Cardiac ventricle fibroblast (primary cell): ENCODE measurements at places on chromosomes 12 and 14. TPM values are rescaled to one million over a fixed set of nuclear protein-coding genes. Genes with fewer than 3 reads are reported as not detected.

The LRP1-AS gene
- total RNA-seq, result not detected in 2 replicates

The VWF gene
- 14.3 and 16.6 TPM in 2 replicates for total RNA-seq

The KRT75 gene
- not detected in 2 replicates for total RNA-seq

The RPS6KL1 gene
- total RNA-seq, result 4.4 TPM in 1 of 2 replicates, not detected in the other

The HNF1A gene
- not detected in 2 replicates for total RNA-seq

The SLC8A3 gene
- not detected in 2 replicates for total RNA-seq

The TEAD4 gene
- total RNA-seq, result 9.7 and 15.5 TPM in 2 replicates

The TNS2 gene
- total RNA-seq, result 92.5 and 97.3 TPM in 2 replicates

The ARF3 gene
- 45.7 and 82.1 TPM in 2 replicates for total RNA-seq

The MANSC4 gene
- not detected in 2 replicates for total RNA-seq

The SAMD15 gene
- total RNA-seq, result 1.6 and 2.2 TPM in 2 replicates

The FBRSL1 gene
- total RNA-seq, result 7.7 and 11.2 TPM in 2 replicates

The BCL2L2 gene
- total RNA-seq, result 10.2 and 11.8 TPM in 2 replicates

The TAS2R46 gene
- total RNA-seq, result 1.5 TPM in 1 of 2 replicates, not detected in the other

The KITLG gene
- total RNA-seq, result 11.4 and 13.8 TPM in 2 replicates

The TBX3 gene
- 6.5 and 7.4 TPM in 2 replicates for total RNA-seq

The MMP19 gene
- 36.8 and 37.2 TPM in 2 replicates for total RNA-seq

The LRRK2 gene
- 4.9 and 5.8 TPM in 2 replicates for total RNA-seq

The RNFT2 gene
- total RNA-seq, result 0.78 and 3.2 TPM in 2 replicates

The HPD gene
- 15.6 and 20.1 TPM in 2 replicates for total RNA-seq

The LRRIQ1 gene
- total RNA-seq, result not detected in 2 replicates

The MEG3 gene
- 35.4 and 39.1 TPM in 2 replicates for total RNA-seq

The SLC7A8 gene
- 11.2 and 13.9 TPM in 2 replicates for total RNA-seq

The FGF23 gene
- not detected in 2 replicates for total RNA-seq

The VDR gene
- total RNA-seq, result 7.9 and 10.4 TPM in 2 replicates
